ENCODE measurements at places on chromosomes 2 and 18.

GRCh38 chr2:39657287-39657937, 8.3 kb upstream of the TMEM178A start:
- DNase-seq, result no peak

DNA sequence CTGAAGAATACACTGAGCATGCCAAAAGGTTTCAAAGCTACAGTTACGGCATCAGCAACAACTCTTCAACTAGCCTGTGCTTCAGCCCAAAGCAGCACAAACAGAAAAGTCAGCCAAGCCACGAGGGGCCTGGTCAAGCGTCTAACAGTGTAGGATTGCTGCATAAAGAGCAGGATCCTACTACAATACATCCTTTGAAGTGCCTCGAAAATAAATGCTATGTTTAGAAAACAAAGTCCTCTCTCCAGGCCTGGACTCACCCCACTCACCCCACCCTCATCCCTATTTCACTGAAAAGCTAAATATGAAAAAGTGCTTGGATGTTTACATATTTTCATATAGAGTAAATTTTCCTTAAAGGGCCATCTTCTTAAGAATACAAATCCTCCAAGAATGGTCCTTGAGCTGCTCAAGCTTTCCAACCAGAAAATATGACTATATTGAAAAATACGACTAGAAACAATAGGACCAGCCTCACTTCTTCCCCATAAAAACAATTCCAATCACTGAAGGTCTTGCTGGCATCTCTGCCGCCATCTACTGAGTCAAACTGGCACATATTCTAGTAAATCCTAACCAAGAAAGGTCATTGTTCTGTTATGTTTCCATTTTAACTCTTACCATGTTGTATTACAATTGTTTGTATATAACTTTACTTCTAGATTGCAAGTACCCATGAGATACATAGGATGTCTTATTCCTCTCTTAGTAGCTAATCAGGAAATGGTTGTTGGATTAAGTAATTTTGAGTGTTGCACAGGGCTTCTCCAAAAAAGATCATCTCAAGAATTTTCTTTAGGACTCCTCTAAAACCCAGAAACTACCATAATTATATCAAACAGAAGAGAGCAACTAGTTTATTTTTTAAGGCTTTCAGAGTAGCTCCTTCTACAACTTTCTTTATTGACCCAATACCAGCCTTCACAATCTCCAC, 63.6 kb downstream of the CLHC1 start:
- no peak for DNase-seq

DNA sequence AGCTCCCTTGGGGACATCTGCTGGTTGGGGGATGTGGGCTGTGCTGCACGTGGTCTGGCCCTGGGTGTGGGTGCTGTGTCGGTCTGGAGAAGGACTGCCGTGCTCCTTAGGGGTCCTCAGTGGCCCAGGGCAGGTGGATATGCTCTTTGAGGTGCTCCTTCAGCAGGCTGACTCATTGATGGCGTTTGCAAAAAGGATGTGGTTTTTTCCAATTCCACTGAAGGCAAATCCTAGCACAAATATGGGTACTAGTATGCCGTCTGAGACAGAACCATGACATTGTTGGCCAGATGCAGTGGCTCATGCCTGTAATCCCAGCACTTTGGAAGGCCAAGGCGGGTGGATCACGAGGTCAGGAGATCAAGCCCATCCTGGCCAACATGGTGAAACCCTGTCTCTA, 3.3 kb downstream of the PPP1R7 start:
- DNase-seq, result no peak

GRCh38 chr2:78431241-78431640, 594.3 kb upstream of the REG3G start:
- no peak for DNase-seq

DNA sequence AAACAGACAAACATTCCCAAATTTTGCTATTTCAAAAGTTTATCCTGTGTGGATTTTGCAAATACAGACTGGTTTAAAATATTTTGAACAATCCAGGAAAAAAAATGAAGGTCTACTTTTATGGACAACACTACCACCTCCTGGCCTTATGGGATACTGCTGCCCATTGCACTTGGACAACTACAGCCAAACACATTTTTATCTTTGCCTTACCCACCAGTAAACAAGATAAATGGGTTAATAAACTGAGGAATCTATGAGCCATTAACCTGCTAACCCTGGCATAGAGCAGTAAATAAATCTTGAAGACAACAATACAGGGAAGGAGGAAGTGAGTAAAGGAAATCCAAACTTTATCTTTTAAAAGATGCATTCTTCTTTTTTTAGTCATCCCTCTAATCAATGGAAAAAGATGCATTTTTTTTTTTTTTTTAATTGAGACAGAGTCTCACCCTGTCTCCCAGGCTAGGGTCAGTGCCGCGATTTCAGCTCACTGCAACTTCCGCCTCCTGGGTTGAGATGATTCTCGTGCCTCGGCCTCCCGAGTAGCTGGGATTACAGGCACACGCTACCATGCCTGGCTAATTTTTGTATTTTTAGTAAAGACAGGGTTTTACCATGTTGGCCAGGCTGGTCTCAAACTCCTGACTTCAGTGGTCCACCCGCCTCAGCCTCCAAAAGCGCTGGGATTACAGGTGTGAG, 2.1 kb upstream of the SPIRE1 start:
- peak; percentile 3 for DNase-seq
